ENCODE measurements at places on chromosomes 7 and 10. TPM values are rescaled to one million over a fixed set of nuclear protein-coding genes. Genes with fewer than 3 reads are reported as not detected.

PDZD7 gene
- 0.41 TPM for polyA plus RNA-seq

DPYSL4 gene
- polyA plus RNA-seq = 27.1 TPM

WNT2 gene
- not detected for polyA plus RNA-seq

LIPJ gene
- polyA plus RNA-seq = not detected

All from endothelial cell of umbilical vein (primary cell).